ENCODE measurements at places on chromosomes 3 and 15. TPM values are rescaled to one million over a fixed set of nuclear protein-coding genes. Genes with fewer than 3 reads are reported as not detected.

DNA sequence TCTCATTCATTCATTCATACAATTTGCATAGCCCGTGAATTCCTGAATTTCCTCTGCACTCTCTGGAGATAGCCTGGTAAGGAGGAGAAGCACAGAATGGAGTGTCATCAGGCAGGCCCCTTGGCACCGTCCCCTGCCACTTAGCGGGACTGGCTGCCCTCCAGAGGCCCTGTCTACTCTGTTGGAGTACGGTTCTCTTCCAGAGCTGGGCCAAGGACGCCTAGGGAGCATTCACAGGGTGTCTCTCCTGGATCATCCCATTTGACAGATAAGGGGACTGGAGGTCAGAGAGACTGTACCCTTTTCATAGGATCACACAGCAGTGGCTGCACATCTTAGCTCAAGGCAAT, 48.0 kb downstream of the PTH1R start:
- DNase-seq = no peak

- no peak for DNase-seq
These were observed 16.9 kb upstream of the AGBL1 start for GRCh38 chr15:86062646-86063243.

DNA sequence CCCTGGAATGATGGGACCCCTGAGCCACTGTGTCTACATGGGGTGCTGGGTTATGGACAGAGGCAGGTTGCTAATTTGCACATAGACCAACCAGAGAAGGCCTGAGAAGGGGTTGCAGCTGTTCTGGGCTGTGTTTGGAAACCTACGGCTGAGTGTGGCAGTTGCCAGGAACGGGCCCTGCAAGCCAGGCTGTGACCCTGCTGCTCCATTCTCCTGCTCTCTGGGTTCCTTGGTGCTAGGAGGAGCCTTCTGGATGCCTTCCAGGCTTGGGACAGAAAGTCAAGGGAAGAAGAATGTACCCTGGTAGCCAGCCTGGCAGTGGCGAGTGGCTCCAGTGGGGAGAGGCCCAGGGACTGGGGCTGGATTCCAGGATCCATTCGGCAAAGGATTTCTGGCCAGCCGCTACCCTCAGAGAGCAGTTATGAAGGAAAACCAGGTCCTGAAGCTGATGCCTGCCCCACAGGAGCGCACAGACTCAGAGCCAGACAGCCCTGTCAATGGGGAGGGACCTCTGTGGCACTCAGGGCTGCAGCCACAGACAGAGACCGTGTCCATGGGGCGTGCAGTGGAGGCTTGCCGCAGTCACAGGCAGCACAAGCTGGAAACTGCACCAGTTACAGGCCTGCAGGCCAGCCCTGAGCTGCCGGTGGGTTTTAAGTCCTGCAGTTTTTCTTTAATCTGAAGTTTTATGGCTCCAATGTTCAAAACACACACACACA, 55.1 kb upstream of the ACAD9 start:
- DNase-seq = no peak

RPN1 gene
- polyA plus RNA-seq = 207 TPM

GRCh38 chr15:40695469-40695890, 506 bp downstream of the RAD51 start:
- DNase-seq = no peak

SCG5 gene
- 31.4 TPM for polyA plus RNA-seq

DNA sequence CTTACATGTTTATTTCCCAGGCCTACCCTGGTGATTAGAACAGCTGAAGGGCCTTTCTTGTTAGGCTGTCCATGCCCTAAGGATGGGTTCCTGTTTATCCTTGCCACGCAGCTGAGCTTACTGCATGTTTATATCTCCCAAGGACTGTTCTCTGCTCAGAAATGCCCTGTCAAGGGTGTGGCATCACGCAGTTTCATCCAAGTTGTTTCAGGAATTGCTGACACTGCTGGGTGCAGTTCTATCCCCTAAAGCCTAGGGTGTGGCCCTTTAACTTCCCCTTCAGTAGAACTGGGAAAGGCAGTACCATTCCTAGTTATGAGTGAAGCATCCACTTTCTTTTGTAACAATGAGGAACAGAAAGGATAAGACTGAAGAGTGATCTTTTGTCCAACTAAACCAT, 5.0 kb downstream of the ELL3 start:
- no peak for DNase-seq

DNA sequence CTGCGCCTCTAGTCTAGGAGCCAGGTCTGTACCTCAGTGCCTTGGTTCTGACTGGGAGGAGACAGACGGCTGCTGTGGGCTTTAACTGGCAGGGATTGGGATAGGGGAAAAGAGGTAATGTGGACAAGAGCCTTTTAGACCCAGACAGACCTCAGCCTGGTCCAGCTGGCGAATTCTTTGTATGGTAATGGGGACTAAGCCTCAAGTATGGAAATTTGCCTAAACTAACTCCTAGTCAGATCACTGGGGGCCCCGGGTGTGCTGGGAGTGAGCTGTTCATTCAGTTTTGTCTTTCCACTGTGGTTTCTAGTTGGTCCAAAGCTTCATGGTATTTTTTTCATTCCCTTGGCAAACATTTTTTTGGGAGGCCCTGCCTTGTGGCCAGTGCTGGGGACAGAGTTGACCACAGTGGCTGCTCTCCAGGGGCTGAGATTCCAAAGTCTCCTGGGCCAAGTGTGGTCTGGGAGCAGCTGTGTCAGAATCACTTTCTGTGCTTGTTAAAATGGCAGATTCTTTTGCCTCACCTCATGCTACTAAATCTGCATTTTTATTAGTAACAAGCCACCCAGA, 261.4 kb upstream of the C2CD4B start:
- no peak for DNase-seq

GP5 gene
- polyA plus RNA-seq = 0.69 TPM

GPR15 gene
- polyA plus RNA-seq = not detected

DNA sequence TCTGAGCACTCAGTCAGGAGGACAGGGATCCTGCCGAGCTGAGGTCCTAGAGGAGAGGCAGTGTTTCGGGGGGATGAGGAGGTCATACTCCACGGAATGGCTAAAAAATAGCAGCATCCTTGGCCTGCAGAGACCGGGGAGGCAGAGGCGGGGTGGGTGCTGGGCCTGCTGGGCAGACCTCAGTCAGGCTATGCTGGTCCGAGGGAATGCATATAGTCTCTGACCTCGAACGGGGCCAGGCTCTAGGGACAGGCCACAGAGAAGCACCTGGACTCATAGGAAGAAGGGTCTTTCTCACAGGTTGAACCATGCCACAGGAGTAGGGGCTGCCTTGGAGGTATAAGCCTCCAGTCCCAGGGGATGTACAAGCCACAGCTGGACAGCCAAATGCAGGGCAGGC, 14.0 kb upstream of the SKIC8 start:
- no peak for DNase-seq

- no peak for DNase-seq
These were observed 34.7 kb downstream of the RBP2 start for GRCh38 chr3:139441656-139442055.

DNA sequence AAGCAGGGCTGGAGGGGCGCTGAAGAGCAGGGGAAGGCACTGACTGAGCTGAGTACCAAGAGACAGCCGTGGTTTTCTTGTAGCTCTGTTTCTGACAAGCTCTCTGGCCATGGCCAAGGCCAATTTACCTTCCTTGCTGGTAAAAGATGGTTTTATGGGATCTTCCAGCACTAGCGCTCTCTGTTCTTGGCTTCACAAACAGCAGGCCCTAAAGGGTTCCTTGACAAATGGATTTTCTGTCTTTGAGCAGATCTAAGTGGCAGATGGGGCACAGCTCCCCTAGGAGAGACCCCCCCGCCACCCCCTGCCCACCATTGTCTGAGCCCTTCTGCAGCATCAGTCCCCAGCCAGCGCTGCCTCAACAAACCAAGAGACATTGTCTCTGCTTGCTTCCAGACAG, 66.6 kb downstream of the GAP43 start:
- DNase-seq = no peak

- DNase-seq = no peak
These were observed 156.6 kb downstream of the SMAD6 start for GRCh38 chr15:66858423-66859207.

- no peak for DNase-seq
These were observed 23.3 kb upstream of the LMOD3 start for GRCh38 chr3:69145688-69146087.

CCDC39 gene
- 4.6 TPM for polyA plus RNA-seq

DNA sequence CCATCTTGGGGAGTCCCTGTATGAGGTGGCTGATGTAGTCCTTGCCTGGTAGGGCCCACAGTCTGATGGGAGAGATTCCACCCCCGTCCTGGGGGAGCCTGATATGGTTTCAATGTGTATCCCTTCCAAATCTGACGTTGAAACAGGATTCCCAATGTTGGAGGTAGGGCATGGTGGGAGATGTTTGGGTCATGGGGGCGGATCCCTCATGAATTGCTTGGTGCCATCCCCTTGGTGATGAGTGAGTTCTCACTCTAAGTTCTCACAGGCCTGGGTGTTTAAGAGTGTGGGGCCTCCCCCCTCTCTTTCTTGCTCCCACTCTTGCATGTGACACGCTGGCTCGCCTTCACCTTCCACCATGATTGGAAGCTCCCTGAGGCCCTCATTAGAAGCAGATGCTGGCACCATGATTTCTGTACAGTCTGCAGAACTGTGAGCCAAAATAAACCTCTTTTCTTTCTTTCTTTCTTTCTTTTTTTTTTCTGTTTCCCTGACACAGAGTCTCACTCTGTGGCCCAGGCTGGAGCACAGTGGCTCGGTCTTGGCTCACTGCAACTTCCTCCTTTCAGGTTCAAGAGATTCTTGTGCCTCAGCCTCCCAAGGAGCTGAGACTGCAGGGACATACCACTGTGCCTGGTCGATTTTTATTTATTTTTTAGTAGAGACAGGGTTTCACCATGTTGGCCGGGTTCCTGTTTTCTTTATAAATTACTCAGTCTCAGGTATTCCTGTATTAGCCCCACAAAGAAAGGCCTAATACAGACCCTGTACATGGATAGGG, 28.6 kb downstream of the ITGA11 start:
- DNase-seq = no peak

DNA sequence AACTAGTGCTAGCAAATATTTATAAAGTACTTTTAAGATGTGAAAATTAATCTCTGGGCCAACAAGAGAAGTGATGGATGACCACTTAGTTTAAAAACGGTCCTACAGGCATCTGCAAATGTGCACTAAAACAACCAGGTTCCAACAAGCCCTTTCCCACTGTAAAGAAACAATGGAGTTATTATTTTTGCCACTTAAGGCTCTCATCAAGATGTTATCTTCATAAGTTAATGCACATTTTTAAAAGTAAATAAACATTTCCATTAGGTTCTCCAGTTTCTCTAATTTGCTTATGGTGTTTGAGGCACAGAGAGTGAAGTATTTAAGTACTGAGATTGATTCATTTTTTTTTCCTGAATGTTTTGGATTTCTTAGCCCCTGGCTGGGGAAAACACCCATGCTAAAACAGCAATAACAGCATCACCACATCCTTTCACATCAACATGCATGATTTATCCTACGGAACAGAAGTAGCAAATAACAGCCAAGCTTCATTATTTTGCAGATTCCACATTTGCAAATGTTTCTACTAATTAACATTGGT, 20.8 kb downstream of the ABI3BP start:
- DNase-seq = no peak

ADAMTS9 gene
- 166 TPM for polyA plus RNA-seq

DNA sequence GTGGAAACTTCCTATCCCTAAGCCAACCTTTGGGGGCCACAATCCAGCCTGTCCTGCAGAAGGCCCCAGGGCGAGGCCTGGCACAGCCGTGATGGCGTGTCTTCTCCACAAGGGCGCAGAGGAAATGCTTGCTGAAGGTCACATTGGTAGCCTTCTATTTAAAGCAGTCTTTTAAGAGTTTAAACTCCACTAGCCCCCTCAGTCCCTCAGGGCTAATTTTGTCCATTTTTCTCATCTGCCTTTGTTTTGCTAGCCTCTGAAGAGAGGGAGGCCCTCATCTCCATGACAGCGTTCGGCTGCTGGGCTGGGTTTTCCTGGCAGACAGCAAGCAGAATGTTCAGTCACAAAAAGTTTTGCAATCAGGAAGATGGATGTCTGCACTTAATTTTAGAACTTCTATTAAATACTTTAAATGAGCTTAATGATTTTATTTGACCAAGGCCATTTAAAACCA, 40.8 kb downstream of the RARB start:
- DNase-seq = no peak

DNA sequence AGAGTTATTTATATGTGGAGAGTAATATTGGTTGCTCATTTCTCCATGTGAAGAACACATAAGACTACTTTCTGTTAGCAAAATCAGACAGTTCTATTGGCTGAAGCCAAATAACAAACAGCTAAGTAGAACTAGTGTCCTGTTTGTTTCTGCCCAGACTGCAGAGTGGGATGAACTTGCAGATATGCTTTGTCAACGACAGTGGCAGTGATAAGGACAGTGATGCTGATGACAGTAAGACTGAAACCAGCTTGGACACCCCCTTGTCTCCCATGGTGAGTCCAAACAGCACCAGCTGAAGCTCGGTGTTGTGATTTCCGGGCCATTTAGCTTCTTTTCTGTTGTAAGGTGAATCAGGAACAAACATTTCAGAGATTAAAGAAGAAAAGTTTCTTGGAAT, 102.6 kb upstream of the IL12A start:
- DNase-seq = no peak

GPR27 gene
- 8.3 TPM for polyA plus RNA-seq

DNA sequence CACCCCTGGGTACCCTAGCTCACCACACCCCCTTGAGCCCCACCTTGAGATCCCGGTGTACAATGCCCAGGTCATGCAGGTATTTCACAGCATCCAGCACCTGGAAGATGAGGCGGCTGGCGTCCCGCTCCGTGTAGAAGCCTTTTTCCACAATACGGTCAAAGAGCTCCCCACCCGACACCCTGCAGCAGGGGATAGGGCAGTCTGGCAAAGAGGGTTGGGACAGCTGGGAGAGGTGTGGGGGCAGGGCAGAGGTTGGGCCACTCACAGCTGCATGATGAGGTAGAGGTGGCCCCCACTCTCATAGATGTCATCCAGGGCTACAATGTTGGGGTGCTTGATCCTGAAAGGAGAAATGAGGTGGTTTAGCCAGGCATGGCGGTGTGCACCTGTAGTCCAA, 6.9 kb downstream of the CAMK1 start:
- DNase-seq = no peak

CCDC174 gene
- polyA plus RNA-seq = 41.3 TPM

LHFPL4 gene
- polyA plus RNA-seq = 0.07 TPM

DNA sequence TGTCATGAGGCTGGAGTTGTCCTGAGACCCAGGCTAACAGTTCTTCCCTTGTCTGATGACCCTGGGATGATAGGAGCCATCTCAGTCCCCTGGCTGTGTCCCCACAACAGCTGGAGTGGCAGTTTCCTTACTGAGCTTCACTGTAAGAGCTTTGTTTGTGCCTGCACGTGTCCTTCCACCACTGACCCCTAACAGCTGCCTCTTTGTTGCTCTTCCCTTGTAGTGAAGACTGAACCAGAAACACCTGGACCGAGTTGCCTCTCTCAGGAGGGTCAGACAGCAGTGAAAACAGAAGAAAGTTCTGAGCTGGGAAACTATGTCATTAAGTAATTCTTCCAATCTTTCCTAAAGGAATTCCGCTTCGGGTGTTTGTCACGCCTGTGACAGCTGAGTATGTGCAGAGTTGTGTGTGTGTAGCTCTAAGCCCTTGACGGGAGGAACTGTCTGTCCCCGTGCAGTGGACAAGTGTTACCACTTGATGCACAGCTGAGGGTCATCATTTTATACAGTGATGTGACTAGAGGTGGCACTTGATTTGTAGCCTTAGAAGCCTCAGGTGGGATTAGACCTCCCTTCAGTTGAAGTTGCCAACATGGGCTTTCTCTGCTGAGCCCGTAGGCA, 25.0 kb downstream of the MAP6D1 start:
- DNase-seq = no peak

TMA7 gene
- polyA plus RNA-seq = 318 TPM

MUC4 gene
- 1.2 TPM for polyA plus RNA-seq

- DNase-seq = peak; percentile 33
These were observed 154.1 kb downstream of the LIPC start for GRCh38 chr15:58585693-58586443.

GRCh38 chr3:112133626-112134334, 732 bp upstream of the GCSAM start:
- DNase-seq = no peak

- DNase-seq = no peak
These were observed 42.2 kb upstream of the PLCL2 start for GRCh38 chr3:16842272-16843270.

Measured in renal cortex interstitium (tissue), 15 donors.